ENCODE measurements at places on chromosomes 6 and 20. TPM values are rescaled to one million over a fixed set of nuclear protein-coding genes. Genes with fewer than 3 reads are reported as not detected.

The TRIM31 gene
- not detected for total RNA-seq

The CPXM1 gene
- 57.7 TPM for total RNA-seq

The TSPO2 gene
- total RNA-seq = not detected

The HTR1E gene
- not detected for total RNA-seq

The GJA1 gene
- total RNA-seq = 107 TPM

The NINL gene
- total RNA-seq = 5.0 TPM

The RGS17 gene
- total RNA-seq = 4.6 TPM

The SPEF1 gene
- not detected for total RNA-seq

The DDO gene
- 3.2 TPM for total RNA-seq

The OR2J3 gene
- total RNA-seq = not detected
